ENCODE measurements at places on chromosomes 2 and 18. TPM values are rescaled to one million over a fixed set of nuclear protein-coding genes. Genes with fewer than 3 reads are reported as not detected.

DNA sequence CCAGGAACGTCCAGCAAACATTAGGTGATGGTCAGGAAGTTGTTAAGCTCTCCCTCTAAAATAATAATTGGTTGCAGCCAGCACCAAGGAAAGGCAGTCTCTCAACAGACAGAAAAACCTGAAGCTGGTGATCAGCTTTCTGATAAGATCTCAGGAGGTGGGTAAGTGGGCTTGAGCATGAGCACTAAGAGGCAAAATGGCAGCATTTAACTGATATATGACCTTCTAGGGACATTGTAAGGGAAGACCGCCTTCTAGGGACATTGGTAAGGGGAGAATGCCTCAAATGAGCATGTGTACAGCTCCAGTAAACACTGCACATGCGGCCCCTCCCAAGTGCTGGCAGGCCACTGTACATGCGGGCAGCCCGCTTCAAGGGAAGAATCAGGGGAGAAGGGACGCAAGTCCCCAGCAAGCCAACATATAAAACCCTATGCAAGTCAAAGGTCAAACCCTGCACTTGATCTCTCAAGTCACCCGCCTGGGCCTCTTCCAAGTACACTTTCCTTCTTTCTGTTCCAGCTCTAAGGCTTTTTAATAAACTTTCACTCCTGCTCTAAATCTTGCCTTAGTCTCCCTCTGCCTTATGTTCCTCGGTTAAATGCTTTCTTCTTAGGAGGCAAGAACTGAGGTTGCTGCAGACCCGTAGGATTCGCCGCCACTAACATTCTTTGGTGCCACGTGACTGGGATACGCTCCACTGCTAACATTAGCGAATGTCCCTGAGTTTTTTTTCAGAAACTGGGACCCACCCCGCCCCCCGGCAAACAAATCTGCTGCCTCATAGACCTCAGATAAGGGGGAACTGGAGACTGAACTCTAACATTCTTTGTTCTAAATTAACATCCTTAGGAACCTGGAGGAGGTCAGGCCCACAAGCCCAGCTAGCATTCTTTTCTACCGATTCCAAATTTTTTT is 463.8 kb downstream of the LPIN1 start:
- DNase-seq, result no peak

- DNase-seq, result no peak
Observed at GRCh38 chr2:88181511-88181910, 11.4 kb downstream of the THNSL2 start.

GRCh38 chr2:222568865-222569264 is 87.0 kb downstream of the FARSB start:
- DNase-seq, result no peak

The C2orf80 gene
- total RNA-seq, result not detected

- no peak for DNase-seq
Observed at GRCh38 chr2:134257509-134257908, 3.6 kb downstream of the MGAT5 start.

The RUFY4 gene
- not detected for total RNA-seq

The PFN4 gene
- total RNA-seq, result not detected

DNA sequence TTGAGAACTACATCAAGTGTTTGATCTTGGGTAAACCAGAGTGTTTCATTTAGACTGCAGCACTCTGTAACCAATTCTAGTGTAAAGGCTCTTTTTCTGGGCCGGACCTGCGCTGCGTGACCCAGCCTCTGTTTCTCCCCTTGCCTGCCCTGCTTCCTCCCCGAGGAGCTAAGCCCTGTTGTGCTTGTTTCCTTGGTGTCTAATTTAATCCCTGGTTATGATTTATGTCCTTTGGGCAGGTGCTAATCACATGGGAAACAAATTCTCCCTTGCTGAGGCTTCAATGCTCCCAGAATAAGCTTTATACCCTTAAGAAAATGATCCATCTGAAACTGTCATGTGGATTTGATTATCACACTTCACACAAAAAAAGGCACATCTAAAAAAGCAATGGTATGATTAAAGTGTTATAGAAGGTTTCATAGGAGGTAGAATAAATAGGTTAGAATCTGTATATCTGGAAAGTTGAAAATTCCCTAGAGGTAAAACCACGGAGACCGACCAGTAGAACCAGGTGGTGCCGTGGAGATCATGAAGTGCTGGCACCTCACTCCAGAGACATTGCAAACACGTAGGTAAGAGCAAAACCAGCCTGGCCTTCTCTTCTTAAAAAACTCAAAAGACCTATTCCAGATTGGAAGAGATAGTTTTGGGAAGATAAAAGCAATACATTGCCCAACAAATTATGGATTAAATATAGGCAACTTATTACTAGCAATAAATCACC is 31.0 kb upstream of the SLC9A2 start:
- no peak for DNase-seq

The UGT1A5 gene
- total RNA-seq, result 0.83 TPM

DNA sequence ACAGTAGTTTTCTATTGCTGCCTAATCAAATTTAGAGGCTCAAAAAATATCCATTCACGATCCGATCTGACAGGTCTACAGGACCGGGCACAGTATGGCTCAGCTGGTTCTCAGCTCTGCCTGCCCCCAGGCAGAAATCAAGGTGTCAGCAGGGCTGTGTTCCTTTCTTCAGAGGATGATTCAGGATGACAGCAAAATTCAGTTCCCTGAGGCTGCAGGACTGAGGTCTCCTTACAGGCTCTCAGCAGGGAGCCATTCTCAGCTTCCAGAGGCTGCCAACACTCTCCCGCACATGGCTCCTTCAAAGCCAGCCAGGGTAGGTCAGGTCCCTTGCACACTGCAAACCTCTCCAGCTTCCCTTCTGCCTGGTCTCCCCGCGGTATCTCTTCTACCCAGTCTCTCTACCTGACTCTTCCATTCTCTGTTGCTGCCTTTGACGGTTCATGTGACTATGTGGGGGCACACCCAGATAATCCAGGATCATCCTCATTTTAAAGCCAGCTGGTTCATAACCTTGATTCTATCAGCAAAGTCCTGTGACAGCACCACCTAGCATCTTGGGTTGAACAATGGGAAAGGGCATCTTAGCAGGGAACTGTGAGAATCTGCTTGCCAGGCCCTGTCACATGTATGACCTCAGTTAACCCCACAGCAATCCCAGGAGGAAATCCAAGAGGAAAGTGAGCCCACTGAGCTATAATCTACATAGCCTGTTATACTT is 50.4 kb downstream of the UXS1 start:
- no peak for DNase-seq

DNA sequence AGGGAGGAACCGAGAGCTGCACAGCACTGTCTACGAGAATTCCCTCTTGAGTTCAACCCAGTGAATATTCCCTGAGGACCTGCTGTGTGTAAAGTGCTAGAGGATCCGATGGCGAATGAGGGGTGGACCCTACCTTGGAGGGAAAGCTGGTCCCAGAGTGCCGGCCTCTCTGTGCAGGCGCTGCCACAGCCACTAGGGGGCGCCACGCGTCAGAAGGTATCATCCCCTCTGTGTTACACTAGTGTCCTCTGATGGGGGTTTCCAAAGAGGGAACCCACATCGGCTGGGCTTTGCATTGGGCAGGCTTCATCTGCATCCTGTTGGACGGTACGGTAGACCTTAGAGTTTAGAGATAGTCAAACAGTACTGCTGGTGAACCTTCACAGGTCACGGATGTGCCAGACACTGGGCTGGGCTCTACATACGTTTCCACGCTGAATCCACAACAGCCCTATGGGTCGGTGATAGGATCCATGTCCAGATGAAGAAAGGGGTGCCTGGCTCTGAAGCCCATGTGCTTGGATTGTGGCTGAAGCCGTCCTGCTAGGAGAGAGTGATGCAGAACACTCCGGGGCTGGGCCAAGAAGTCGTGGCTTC is 39.0 kb downstream of the COA5 start:
- no peak for DNase-seq

DNA sequence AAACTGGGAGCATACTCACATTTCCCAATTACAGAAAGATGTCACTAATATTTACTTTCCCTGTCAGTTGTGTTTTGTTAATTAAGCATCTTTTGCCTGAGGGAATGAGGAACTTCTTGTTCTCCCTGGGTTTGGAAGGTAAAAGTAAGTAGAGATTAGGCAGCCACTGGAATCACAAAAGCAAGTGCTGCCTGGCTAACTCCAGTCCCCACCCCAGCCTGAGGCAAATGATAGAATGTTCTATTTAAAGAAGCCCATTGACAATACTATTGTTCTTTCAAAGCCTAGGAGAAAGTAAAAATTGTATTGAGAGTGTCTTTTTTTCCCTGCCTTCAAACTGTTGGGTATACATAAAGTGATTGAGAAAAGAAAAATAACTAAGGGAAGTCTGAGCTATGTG is 93.8 kb downstream of the MBD2 start:
- DNase-seq, result no peak

- no peak for DNase-seq
Observed at GRCh38 chr18:23340661-23341060, 112.4 kb upstream of the RIOK3 start.

DNA sequence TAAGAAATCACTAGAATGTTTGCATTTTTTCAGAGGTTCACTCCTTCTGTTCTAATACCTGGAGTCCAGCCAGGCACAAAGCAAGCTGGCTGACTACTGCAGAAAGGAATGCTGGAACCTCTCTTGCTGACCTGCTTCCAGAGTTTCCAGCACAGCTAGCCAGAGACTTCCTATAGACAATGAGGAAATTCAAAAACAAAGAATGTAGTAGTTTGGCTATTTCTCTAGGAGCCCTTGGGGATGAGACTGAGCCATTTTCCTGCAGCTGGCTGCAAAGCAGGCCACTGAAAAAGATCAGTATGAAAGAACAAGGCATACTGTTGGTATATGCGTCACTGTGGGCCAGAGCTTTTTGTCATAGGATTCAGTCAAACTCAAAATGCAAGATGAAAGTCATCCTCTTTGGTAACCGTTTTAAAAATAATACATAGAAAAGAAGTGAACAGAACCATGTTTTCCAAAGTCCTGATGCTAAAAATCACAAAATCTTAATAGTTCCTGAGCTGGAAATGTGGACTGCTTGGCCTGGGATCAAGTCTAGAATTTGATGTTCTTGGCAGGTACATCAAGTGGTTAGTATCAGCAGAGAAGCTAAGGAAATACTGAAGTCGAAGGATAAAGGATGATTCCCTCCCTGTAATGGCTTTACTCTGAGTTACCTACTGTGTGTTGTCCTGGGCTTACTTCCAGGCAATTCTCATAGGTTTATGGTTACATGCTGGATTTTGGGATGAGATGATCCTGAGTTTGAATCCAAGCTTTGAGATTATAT is 9.0 kb upstream of the DSEL start:
- DNase-seq, result peak; percentile 66

The SNTG2 gene
- total RNA-seq, result 1.3 TPM

DNA sequence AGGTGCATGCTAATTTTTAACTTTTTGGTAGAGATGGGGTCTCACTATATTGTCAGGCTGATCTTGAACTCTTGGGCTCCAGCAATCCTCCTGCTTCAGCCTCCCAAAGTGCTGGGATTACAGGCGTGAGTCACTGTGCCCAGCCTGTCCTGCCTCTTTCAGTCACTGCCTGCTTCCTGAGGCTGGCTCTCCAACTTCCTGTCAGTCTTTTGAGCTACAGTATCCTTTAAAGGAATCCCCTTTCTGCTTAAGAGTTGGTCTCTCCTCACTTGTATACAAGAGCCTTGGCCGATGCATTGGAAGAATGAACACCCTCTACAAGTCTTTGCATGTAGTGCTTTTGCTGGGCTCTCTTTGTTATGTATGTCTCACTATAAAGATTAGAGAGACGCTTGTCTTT is 88.4 kb upstream of the SMAD2 start:
- no peak for DNase-seq

The CCDC138 gene
- total RNA-seq, result 6.8 TPM

GRCh38 chr2:29425866-29426265 is 310.7 kb downstream of the CLIP4 start:
- DNase-seq, result no peak

DNA sequence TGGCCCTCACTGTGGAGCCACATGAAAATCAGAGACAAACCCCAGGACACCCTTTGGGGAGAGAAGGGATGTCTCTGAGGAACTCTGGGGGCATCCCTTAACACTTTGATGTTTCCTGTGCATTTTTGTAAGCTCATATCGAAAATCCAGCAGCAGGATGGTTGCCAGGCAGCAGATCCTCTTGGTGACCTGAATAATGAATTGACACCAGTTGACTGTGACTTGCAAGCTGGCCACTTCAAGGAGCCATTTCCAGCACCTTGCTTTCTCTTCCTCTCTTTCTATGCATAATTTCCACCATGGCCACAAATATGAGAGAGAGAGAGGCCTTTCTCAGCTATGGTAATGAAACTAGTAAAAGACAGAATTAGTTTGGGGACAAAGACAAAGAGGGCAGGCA is 91.7 kb downstream of the NRP2 start:
- no peak for DNase-seq

The PLEKHB2 gene
- total RNA-seq, result 55.6 TPM

The ACTG2 gene
- 43.5 TPM for total RNA-seq

The KCNG2 gene
- not detected for total RNA-seq

DNA sequence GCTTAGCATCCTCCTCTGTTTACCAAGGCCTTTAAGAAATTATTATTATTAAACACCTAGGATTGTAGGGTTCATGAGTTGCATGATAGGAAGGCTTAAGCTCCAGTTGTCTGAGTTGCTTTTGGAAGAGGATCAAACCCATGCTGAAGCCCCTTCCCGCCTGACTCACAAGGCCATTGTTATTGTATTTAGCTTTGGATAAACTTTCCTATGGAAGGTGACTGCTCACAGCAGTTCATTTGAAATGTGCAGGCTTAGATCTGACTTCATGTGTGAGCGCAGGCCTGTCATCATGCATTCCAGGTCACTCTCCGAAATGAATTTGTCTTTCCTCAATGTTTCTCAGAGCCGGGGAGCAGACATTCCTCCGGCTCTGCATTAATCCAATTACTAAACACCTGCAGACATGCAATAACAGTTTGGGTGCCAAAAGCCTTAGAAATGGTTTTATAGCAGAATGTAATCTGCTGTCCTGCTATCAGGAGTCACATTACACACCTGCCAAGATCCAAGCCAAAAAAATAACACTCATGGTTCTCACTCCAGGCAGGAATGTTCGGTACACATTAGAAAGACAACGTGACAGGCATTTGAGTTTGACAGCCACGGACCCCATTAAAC is 119.9 kb downstream of the OSR1 start:
- DNase-seq, result no peak

The SERPINB11 gene
- not detected for total RNA-seq

The FMNL2 gene
- 16.2 TPM for total RNA-seq

The ARHGAP15 gene
- total RNA-seq, result 2.9 TPM

DNA sequence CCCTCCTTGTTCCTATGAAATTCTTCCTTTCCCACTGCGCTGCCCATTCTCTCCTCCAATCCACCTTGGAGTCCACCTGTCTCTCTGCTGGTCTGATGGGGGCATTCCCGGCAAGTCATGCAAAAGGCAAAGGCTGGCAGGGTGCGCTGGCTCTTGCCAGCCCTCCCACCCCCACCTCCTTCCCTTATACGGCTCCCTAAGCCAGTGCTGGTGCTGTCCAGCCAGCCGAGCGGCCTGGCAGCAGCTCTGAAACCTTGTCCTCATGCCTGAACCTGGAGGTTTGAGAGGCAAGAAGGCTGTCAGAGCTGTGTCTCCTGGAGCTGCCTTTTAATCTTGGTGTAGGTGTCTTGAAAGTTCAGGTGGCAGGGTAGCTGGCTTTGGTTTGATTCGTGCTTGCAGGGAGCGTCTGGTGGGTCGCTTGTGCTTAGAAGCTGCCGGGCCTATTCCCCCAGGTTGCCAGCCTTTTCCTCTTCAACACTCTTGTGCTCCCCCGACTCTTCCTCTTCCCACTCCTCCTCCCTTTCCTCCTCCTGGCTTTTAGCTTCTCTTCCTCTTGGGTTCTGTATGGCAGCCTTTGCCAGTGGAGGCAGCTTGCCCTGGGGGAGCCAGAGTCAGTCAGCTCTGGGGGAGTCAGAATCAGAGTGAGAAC is 748 bp downstream of the LIPG start:
- no peak for DNase-seq

The DTNA gene
- 5.5 TPM for total RNA-seq

Measured in suprapubic skin (tissue), 4 donors.